ENCODE measurements at places on chromosomes 1 and 21. TPM values are rescaled to one million over a fixed set of nuclear protein-coding genes. Genes with fewer than 3 reads are reported as not detected.

GRCh38 chr1:226083302-226084101 is 21.0 kb downstream of the H3-3A start:
- peak overlapping the region; percentile 66 for H3K4me3 ChIP-seq
- no peaks in the 10 kb centered on the region for H3K36me3 ChIP-seq
- H3K27ac ChIP-seq, result peak overlapping the region; percentile 53
- DNase-seq, result peak; percentile 60
- no peaks in the 10 kb centered on the region for H3K27me3 ChIP-seq

DNA sequence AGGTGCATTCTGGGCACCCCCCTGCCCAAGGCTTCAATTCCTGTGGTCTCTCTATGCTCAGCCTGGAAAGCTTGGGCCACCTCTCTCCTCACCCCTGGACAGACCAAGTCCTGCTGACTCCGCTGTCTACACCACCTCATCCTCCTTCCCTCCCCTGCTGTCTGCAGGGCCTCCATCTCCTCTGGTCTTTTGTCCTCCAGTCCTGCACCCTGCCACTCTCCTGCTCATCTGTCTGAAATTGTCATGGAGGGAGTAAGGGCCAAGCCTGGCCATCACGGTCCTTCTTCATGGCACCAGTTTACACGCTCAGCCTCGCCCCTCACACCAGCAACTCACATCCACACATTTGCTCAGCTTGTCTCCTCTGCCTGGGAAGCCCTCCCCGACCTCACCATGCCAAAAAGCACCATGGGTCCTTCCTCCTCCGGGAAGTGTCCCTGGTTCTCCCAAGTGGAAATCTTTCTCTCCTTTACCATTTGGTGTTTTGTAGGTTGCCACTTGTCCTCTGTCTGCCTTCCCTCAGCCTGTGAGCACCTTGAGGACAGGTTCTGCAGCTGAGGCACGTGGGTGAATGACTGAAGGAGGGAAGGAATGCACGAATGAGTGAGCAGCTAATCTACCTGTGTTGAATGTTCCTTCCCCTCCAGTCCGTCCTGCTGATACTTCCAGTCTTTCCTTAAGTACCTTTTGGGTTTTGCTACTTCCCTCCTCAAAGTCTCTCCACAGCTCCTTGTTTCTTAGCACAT is 2.1 kb upstream of the SLC2A1 start:
- peak overlapping the region; percentile 93 for H3K27ac ChIP-seq
- H3K27me3 ChIP-seq, result no peaks in the 10 kb centered on the region
- H3K4me1 ChIP-seq, result peaks cover 32% of the 10 kb centered on the region
- no peak for DNase-seq
- no peak overlapping the region for H3K4me3 ChIP-seq
- peaks cover 5% of the 10 kb centered on the region for H3K36me3 ChIP-seq

- no peak overlapping the region for H3K4me3 ChIP-seq
- no peaks in the 10 kb centered on the region for H3K36me3 ChIP-seq
- no peak overlapping the region for H3K27ac ChIP-seq
- peak; percentile 33 for DNase-seq
Observed at GRCh38 chr1:192518700-192519099, 56.9 kb upstream of the RGS1 start.

- no peak for DNase-seq
- no peaks in the 10 kb centered on the region for H3K36me3 ChIP-seq
- H3K27me3 ChIP-seq, result peaks cover 14% of the 10 kb centered on the region
- H3K4me1 ChIP-seq, result peaks cover 7% of the 10 kb centered on the region
Observed at GRCh38 chr21:42194863-42195262, 24.1 kb upstream of the ABCG1 start.

DNA sequence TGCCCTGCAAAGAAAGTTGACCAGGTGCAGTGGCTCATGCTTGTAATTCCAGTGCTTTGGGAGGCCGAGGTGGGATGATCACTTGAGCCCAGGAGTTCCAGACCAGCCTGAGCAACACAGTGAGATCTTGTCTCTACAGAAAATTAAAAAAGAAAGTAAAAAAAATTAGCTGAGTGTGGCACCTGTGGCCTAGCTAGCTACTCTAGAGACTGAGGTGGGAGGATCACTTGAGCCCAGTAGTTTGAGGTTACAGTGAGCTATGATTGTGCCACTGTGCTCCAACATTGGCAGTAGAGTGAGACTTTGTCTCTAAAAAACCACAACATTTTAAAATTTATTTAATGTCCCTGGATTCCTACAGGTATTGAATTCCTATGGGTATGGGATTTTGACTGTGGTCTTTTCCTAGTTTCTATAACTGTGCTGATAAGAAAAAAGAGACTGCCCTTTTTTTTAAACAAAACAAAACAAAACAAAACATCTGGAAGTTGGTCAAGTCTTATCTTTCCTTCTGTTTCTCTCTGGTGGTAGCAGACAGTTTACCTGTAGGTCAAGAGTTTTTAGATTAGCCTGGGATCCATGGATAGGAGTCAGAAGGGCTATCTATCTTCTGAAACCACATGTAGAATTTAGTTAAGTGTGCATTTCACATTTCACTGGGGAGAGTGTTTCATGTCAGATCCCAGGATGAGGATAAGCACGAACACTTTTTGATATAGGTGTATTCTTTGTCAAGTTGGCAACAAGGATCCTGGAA is 18.8 kb downstream of the UCK2 start:
- DNase-seq, result no peak
- H3K27ac ChIP-seq, result no peak overlapping the region
- H3K4me1 ChIP-seq, result peaks cover 20% of the 10 kb centered on the region

DNA sequence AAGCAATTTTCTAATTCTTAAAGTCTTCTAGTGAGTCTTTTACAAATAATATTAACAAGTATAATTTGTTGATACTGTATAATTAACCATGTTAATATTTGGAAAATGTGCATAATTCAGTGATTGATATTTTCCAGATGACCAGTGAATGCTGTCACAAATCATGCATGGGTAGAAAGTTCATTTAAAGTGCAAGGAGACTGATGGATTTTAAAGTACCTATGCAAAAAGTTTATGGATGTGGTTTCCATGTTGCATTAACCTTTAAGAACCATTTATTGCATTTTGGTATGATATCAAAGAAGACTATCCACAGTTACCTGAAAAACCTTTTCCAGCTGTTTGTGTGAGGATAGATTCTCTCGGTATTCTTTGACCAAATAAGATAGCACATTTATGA is 23.2 kb downstream of the CDC73 start:
- DNase-seq, result no peak
- H3K27ac ChIP-seq, result no peak overlapping the region
- peaks cover 26% of the 10 kb centered on the region for H3K36me3 ChIP-seq
- no peaks in the 10 kb centered on the region for H3K27me3 ChIP-seq

- no peaks in the 10 kb centered on the region for H3K27me3 ChIP-seq
- no peak for DNase-seq
- peaks cover 14% of the 10 kb centered on the region for H3K4me1 ChIP-seq
- H3K36me3 ChIP-seq, result no peaks in the 10 kb centered on the region
Observed at GRCh38 chr1:235015291-235015985, 113.2 kb downstream of the TOMM20 start.

The MSH4 gene
- total RNA-seq, result under 0.01 TPM

The LCE2C gene
- total RNA-seq, result not detected

The MAP10 gene
- total RNA-seq, result 1.1 TPM
